ENCODE measurements at places on chromosomes 5 and 9. TPM values are rescaled to one million over a fixed set of nuclear protein-coding genes. Genes with fewer than 3 reads are reported as not detected.

DNA sequence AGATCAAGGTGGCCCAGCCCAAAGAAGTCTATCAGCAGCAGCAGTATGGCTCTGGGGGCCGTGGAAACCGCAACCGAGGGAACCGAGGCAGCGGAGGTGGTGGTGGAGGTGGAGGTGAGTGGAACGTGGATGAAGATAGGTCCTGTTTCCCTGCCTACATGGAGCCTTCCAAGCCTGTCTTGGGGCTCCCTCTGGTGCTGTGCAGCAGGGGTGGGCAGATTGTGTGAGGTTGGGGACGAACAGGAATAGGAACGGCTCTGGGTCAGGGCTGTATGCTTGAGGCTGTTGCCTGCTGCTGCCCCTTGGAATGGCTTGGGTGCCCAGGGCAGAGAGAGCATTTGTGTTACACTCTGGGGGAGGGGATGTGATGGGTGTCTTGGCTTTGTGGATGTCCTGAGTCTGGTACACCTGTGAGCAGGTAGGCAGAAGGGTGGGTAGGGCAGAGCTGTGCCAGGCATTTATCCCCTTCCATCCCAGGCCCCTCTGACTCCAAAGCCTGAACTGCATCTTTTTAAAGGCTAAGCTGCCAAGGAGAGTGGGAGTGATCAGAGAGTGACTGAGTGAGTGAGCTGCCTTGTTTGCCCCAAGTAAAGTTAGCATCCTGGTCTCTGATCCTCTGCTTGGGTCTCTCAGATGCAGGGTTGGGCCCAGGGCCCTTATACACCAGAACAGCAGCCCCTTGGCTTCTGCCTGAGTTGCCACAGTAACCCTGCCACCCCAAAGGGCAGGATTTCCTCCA is 5.2 kb downstream of the HNRNPAB start:
- no peak for DNase-seq

DNA sequence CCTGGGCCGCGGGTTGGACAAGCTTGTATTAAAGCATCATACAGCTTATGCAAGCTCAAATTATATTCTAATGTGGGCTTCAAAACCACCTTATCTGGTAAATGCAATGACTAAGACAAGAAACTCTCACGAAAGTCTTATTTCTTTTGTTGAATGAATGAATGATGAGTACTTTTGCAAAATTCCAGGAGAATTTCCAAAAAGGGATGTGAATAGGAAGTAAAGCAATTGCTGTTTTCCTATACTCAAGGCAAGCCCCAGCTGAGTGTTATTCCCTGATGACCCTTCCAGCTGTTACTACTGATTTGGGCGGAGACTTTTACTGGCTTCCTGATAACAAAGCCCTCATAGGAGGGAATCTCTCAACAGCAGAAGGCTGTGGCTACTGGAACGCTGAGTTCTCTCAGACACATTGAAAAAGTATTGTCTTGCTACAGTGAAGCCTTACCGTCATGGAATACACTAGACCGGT is 162.8 kb downstream of the SREK1 start:
- no peak for DNase-seq

GRCh38 chr5:174733836-174734235 is 9.5 kb downstream of the MSX2 start:
- DNase-seq: no peak

GRCh38 chr9:132032238-132032950 is 47.3 kb downstream of the MED27 start:
- DNase-seq: no peak

The AKNA gene
- total RNA-seq: 2.6 TPM

DNA sequence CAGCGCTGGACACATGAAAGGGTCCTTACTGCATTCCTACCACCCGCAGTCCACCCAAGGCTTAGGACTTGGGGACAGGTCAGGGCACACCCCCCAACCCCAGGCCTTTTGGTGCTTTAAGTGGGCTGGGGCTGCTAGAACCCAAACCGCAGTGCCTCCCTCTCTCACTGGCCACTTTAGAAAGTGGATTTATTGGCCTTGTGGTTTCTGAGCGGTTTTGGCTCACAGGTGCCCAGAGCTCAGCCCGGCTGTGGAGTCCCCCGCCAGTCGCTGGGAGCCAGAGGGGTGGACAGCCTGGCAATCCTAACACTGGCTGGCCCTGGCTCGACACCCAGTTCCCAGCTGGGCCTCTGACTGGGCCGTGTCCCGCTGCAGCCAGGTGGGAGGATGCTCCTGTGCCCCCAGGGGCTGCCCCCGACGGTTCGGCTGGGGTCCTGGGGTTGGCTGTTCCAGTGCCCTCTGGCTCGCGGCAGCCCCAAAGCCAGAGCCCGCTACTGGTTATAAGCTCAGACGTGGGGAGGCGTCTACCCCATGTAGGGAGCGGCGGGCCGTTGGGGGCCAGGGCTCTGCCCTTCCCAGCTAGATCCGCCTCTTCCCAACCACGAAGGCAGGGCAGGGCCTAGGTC is 65.2 kb upstream of the RNU6ATAC start:
- no peak for DNase-seq

- no peak for DNase-seq
These were observed 85.2 kb downstream of the GRAMD2B start for GRCh38 chr5:126508251-126508961.

GRCh38 chr5:73198833-73199592 is 26.0 kb downstream of the TMEM174 start:
- DNase-seq: no peak

DNA sequence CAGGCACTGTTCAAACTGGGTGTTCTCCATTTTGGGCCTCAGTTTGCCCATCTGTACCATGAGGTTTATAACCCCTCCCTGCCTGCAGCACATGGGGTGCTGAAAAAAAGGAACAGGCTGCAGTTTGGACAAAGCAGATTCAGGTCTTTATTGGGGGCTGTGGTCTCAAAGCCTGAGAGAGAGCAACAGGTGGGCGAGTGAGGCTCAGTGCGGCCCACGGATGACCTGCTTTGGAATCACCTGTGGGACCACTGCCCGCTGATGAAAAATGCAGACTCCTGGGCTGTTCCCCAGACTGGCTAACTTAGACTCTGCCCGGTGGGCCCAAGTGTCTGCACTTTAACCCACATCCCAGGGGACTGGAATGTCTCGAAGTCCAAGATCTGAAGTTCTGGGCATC is 11.8 kb upstream of the DAB2IP start:
- no peak for DNase-seq

- DNase-seq: no peak
These were observed 279.4 kb downstream of the HINT1 start for GRCh38 chr5:130885691-130886090.

The FPGS gene
- total RNA-seq: 70.0 TPM

- peak; percentile 7 for DNase-seq
These were observed 56.3 kb upstream of the KCNN2 start for GRCh38 chr5:114305402-114306207.

DNA sequence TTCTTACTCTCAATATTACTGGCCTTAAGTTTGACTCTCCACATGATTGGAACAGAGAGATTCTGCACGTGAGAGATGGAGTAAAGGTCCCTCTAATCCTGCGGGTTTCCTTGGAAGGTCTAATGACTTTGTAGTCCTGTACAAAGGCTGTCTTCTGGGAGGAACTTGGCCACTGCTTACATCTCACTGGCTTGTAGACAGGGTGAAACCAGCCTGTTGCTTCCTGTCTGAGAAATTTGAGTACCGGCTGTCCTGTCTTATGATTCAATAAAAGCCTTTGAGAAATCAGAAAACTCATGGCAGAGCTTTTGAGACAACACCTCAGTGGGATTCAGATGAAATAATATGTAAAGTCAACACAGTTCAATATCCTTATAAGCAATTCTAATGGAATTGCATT is 43.0 kb downstream of the IL31RA start:
- DNase-seq: peak; percentile 39

- DNase-seq: no peak
These were observed 618.0 kb downstream of the BRINP1 start for GRCh38 chr9:118751077-118751847.

The COMMD10 gene
- total RNA-seq: 30.3 TPM

DNA sequence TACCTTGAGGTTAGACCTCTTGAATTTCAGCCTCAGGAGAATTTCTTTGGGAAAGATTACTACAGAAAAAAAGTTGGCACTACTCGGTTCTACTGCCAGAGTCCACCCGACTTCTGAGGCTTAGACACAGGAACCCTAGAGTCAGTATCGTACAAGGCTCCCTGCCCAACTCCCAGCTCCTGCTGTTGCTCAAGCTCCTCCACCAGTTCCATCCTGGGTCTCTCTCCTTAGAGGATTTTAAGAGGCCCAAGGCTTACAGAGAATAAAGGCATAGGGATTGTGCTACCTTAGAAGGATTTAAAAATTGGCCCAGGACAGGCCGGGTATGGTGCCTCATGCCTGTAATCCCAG is 29.0 kb upstream of the SSBP2 start:
- no peak for DNase-seq

DNA sequence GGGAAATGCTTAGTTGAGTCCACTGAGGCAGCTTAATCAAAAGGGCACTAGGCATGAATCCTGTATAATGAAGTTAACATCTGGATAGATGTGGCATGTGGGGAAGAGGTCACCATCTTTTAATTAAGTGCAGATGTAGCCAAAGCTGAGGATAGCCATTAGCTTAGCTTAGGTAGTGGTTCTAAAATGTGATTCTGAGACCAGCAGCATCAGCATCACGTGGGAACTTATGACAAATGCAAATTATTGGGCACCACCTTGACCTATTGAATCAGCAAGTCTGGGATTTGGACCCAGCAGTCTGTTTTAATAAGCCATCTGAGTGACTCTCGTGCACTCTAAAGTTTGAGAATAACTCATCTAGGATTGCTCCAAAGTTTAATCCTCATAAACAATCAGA is 63.8 kb downstream of the SNCAIP start:
- no peak for DNase-seq

DNA sequence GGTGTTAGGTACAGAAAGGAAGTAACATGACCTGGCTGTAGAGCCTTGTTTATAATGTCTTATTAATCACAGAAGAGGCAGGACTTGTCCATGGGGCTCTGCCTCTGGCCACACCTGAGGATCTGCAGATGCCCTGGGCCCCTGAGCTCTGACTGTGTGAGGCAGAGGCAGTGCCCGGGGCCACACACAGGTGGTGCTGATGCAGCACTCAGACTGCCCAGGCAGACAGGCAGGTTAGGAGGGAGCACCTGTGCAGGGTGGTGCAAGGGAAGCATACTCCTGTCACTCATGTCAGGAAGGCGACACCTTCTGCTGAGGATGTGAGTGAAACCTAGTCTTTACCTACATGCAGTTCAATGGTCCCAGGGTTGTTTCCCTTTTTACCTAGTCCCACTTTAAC is 88.7 kb downstream of the CFAP90 start:
- DNase-seq: no peak

Measured in bronchial epithelial cell (primary cell).